Astrocyte of the hippocampus (primary cell): ENCODE measurements at places on chromosomes 5 and 9.

DNA sequence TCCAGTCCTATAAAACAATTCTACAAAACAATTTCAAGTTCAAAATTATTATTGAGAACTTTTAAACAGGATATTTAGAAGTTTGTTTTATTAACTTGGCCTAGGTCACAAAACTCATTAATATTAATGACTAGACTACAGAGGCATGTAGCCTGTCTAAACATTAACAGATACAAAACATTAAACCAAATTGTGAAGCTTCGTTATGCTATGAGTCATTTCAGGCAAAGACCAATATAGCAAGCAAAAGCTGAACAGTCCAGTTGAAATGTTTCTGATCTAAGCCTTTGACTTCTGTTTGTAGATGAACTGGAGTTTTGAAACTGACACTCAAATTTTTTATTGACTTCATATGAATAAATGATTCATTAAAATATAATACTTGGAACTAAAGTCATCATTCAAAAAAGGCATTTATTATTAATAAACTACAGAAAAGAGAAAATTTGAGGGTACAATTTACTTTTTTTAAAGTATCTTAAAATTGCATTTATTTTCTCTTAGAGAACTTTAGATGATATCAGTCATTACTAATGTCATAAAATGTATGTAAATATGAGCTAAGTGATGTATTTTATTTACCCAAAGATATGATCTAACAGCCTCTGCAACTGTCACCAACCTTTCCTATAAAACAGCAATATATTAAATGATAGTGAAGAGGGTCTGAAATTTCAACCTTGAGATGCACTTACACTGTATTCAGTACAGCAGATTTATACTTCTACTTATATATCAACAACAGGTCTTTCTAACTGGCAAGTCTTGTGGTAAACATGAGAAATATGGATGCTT is 188.8 kb downstream of the COMMD10 start:
- DNase-seq = peak; percentile 46

DNA sequence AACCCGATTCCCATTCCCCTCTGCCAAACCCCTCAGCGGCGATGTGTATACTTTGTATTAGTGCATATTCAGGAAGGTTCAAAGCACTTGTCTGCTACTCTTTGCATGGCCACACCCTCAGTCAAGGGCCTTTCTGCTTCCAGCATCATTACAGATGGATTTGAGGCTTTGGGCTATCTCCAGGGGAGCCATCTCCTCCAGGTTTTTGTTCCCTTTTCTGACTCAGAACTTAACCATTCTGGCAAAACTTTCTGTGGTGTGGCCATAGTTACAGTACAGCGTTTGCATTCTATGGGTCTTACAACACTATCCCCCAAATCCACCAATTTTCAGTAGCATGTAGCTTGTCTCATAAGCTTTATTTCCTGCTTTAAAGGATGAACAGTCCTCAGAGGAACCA is 36.0 kb upstream of the SVEP1 start:
- peak; percentile 64 for DNase-seq

DNA sequence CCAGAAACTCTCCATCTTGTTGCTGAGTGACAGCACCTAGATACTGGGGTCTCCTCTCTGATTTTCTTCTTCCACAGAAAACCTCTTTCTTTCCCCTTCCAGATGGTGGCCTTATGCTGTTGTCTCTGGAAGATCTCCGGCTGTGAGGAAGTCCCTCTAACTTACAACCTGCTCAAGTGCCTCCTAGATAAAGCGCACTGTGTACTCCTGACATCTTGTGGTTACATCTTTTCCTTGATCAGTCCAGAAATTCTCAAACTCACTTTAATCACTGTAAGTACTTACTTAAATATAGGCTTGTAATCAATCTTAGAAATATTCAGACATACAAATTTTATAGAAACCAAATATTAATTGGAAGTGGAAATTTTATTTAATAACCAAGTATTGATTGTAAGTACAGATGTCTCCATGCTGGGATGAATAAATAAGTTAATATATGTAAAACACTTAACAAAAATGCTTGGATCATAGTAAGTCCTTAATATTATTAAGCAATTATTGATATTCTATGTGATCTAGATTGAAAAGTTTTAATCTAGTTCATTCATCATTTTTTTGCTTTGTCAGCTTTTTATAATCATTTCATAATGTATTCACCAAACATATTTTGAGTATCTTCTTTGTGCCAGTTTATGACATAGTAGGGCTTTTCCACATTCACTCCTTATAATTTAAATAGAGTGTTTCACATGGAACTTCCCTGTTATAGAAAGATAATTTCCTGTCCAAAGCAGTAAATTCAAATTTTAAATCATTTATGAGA is 1381.4 kb upstream of the CDH6 start:
- no peak for DNase-seq

DNA sequence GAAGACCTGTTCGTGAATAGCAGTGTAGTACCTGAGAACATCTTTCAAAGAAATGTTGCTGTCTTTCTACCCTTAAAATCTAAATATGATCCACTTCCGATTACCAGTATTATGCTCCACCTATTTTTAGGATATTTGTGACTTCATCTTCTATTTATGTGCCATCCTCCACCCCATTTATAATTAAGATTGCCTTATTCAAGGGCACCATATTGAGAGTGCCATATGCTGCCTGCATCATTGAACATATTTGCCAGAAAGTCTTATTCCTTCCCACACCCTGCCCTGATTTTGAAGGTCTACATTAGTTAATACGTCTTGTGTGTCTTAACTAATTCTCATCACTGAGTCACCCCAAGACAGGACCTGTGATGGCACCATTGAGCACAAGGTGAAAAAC is 1076.7 kb downstream of the CDH12 start:
- DNase-seq = no peak

GRCh38 chr5:58075907-58076306 is 384.0 kb downstream of the PLK2 start:
- no peak for DNase-seq

- DNase-seq = peak; percentile 32
Observed at GRCh38 chr9:20040991-20041696, 252.3 kb upstream of the SLC24A2 start.

- no peak for DNase-seq
Observed at GRCh38 chr5:163260961-163261360, 176.4 kb upstream of the CCNG1 start.

GRCh38 chr5:98827161-98827560 is 53.7 kb downstream of the RGMB start:
- peak; percentile 71 for DNase-seq

- DNase-seq = no peak
Observed at GRCh38 chr5:176500511-176500910, 36.7 kb downstream of the RNF44 start.

- DNase-seq = no peak
Observed at GRCh38 chr9:98808875-98809274, 1.4 kb downstream of the GALNT12 start.

DNA sequence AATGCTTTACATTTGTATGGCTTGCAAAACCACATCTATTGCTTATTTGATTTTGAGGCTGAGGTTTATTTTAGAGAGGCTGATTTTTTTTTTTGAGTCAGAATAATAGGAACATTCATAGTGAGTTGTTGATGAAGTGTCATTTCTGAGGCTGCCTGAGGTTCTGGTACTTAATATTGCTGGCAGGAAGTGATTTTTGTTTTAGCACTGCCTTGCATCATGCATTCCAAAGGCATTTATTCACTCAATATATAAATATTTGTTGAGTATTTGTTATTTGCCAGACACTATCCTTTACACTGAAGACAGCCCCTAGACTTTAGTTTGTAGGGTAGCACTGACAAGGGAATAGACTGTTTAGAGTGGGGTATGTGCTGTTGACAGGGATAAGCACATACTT is 2.7 kb downstream of the RNF20 start:
- no peak for DNase-seq

- DNase-seq = no peak
Observed at GRCh38 chr5:171810227-171810626, 24.6 kb downstream of the SMIM23 start.

DNA sequence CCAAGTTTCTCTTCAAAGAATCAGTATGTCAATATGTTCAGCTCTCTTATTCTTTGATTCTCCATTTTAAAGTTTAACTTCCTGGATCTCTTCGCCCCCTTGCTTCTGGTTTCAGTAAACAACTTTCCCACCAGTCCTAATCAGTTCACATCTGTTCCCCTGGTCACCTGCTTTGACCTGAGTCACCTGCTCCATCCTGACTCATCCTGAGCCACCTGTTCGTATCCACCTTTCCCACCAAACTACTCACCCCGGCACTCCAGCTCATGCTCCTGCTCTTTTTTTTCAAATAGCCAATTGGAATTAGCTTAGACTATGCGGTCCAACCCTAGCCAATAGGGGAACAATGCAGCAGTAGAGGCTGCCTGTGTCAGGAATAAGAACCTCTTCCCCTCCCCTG is 23.6 kb upstream of the CSF1R start:
- DNase-seq = no peak

GRCh38 chr5:85132269-85132668 is 747.6 kb upstream of the EDIL3 start:
- DNase-seq = peak; percentile 34

DNA sequence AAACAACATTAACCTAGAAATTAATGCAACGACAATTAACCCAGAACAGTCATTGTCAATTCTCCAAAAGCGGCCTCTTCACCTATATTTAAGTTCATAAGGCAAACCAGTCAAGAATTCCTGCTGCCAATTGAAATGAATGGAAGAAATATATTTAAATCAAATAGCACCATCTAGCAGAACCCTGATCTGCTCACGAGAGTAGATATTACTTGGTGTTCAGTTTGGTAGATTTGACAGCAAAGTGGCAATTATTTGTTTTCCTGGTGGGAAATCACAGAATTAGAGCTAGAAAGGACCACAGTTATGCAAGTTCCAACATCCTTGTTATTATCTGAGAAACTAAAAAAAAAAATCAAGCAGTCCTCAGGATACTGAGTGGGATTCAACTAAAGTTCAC is 2.3 kb downstream of the SSBP2 start:
- no peak for DNase-seq

- DNase-seq = no peak
Observed at GRCh38 chr9:93676310-93677047, 100.1 kb downstream of the PHF2 start.

DNA sequence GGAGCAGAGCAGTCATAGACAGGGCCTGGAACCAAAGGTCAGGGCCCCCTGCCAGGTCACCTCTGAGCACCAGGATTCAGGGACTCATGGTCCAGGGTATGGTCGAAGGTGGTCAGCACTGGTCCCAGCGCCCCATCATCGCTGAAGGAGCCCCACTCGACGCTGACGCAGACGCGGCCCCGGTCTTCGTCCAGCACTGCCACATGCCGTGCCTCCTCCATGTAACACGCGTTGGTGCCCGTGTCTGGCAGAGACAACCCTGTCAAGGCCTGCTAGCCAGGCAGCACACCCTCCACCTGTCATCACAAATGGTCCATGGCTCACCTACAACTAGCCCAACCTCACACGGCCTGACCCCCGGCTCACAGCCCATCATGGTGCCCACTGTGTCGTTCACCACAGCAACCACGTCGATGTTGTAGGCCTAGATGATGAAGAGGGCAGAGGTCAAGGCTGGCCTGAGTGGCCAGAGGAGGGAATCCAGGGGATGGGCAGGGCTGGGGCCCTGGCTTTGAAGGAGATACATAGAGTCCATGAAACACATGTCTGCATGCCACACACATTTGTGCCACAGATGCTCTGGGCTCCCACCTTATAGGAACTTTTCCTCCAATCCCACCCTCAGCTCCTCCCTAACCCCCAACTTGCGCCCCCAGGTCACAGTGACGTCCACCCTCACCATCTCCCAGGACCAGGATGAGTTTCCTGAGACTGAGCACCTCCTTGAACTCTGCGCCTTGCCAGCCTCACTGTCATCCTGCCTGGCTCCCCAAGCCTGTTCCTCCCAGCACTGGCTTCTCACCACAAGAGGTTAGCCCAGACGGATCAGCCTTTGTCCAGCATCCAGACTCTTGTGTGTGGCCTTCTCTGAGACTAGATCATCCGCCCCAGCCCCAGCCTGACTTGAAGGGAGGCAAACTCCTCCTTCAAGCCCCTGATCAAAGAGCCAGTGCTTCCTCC is 9.5 kb downstream of the HK3 start:
- no peak for DNase-seq

GRCh38 chr5:134101686-134102439 is 12.6 kb upstream of the TCF7 start:
- DNase-seq = peak; percentile 59

- no peak for DNase-seq
Observed at GRCh38 chr9:132927704-132928103, 16.7 kb downstream of the TSC1 start.

DNA sequence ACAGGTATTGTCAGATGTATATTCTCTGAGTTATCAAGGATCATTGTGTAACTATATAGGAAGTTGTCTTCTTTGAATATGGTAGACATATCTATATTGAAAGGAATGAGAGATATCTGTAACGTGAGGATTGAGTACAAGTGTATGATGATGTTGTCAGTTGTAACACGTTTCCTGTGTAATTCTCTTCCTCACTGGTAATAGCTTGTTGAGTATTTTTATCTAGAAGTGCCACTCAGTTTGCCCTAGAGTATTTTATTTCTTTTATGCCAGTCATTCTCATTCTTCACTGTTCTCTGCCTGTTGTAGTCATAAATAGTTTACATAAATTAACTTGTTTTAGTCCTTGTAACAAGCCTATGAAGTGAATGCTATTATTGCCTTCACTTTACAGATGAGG is 172.1 kb downstream of the BAAT start:
- DNase-seq = no peak

DNA sequence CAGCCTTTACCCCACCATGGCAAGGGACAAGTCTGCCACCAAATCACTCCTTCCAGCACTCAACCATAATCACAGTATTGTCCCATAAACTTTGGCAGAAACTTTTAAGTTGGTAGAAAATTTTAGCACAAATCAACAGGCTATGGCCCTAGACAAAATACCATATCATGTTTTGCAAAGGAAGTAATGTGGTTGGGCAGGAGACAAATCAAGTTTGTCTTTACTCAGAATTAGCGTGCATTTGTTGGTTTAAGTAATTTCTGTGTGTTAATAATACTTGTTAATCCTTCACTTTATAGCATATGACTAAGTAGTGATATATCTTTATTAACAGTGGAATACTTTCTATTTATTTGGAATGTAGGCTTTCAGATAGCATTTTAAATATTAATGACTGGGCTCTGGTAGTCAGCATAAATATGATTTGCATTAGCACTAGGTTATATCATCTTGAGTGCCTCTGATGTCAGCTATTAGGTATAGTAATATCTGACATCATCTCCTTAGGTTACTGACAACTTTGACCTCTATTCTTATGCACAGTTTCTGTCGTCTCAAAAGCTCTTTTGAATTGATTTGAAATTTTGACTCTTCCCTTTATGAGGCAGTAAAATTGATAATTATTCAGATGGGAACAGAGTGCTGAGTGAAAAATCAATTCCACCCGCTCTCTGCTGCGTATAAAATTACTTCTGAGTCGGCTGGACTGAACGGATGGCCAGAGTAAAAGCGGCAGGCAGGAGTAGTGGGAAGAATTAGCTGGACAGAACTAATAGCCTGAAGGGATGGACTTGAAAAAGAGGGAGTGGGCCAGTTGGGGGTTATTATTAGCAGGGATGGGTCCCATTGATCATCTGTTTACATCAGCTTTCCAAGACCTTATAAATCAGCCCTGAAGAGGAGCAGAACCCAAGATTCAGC is 40.1 kb upstream of the TLX3 start:
- DNase-seq = no peak
